A549 treated with RU486 at 1 μM for 4 hours (cell line): ENCODE measurements at places on chromosomes 13 and 19. TPM values are rescaled to one million over a fixed set of nuclear protein-coding genes. Genes with fewer than 3 reads are reported as not detected.

S1PR5 gene
- total RNA-seq = 2.0 to 3.0 TPM (median 2.5 TPM) in 5 replicates

CAPS gene
- total RNA-seq = 0.59 to 1.3 TPM (median 0.92 TPM) in 5 replicates

ZSCAN5B gene
- 0.06 TPM in 1 of 5 replicates, not detected in the others for total RNA-seq

TYROBP gene
- total RNA-seq = not detected in 5 replicates

PCID2 gene
- 38.7 to 48.0 TPM (median 41.9 TPM) in 5 replicates for total RNA-seq

C2CD4C gene
- total RNA-seq = 0.15 to 0.61 TPM (median 0.54 TPM) in 5 replicates

TEX26 gene
- total RNA-seq = not detected in 5 replicates

ZNF836 gene
- 0.26 to 1.1 TPM (median 0.93 TPM) in 5 replicates for total RNA-seq

LILRA1 gene
- total RNA-seq = not detected in 5 replicates

KDELR1 gene
- 354 to 463 TPM (median 436 TPM) in 5 replicates for total RNA-seq

PLIN4 gene
- 0.42 to 0.61 TPM (median 0.51 TPM) in 5 replicates for total RNA-seq

CLEC17A gene
- total RNA-seq = 0.13 TPM in 1 of 5 replicates, not detected in the others

FGF21 gene
- total RNA-seq = not detected in 5 replicates

WTIP gene
- total RNA-seq = 22.5 to 33.9 TPM (median 29.7 TPM) in 5 replicates

RLN3 gene
- not detected in 5 replicates for total RNA-seq

OR7C2 gene
- total RNA-seq = not detected in 5 replicates

VSIG10L gene
- 6.8 to 11.3 TPM (median 10.1 TPM) in 5 replicates for total RNA-seq

ZNF835 gene
- total RNA-seq = not detected in 5 replicates

DCLK1 gene
- total RNA-seq = 0.59 to 1.1 TPM (median 1.0 TPM) in 5 replicates

COMP gene
- total RNA-seq = 0.08 to 0.10 TPM in 2 of 5 replicates, not detected in the others

FPR3 gene
- total RNA-seq = not detected in 5 replicates

ZNF491 gene
- not detected in 5 replicates for total RNA-seq

TNNT1 gene
- 116 to 151 TPM (median 125 TPM) in 5 replicates for total RNA-seq

ZNF534 gene
- not detected in 5 replicates for total RNA-seq
